ENCODE measurements at places on chromosomes 6 and 20.
A peak's percentile ranks its signal among the peaks of the same experiment; 100 is the strongest.

GRCh38 chr6:75934643-75935472 is 137.6 kb downstream of the IMPG1 start:
- DNase-seq = peak; percentile 6

- DNase-seq = no peak
These were observed 515.6 kb downstream of the KIF16B start for GRCh38 chr20:16057651-16058050.

DNA sequence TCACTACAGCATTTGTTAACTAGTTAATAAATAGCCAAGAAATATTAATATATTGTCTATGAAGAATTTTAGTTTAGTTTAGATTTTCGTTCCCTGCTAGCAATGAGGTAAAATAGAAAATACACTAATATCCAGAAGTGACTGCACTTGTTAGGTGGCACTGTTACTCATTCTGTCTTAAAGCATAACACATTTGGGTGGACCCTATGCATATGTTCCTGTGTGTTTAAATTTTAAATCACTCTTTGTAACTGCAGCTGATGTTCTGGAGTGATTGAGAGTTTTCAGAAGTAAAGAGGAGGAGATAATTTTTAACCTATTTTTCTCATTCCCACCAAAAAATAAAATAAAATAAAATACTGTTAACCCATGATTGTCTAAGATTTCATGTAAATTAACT is 73.9 kb upstream of the SOX4 start:
- no peak for DNase-seq

- DNase-seq = no peak
These were observed 79.8 kb upstream of the TRDN start for GRCh38 chr6:123716506-123716905.

- DNase-seq = no peak
These were observed 569.7 kb downstream of the EPHA7 start for GRCh38 chr6:92849636-92850035.

GRCh38 chr6:68559716-68560115 is 75.4 kb upstream of the ADGRB3 start:
- no peak for DNase-seq

- DNase-seq = no peak
These were observed 17.8 kb upstream of the RSPO3 start for GRCh38 chr6:127100510-127101140.

GRCh38 chr6:166558156-166559005 is 28.1 kb downstream of the RAMACL start:
- DNase-seq = no peak

DNA sequence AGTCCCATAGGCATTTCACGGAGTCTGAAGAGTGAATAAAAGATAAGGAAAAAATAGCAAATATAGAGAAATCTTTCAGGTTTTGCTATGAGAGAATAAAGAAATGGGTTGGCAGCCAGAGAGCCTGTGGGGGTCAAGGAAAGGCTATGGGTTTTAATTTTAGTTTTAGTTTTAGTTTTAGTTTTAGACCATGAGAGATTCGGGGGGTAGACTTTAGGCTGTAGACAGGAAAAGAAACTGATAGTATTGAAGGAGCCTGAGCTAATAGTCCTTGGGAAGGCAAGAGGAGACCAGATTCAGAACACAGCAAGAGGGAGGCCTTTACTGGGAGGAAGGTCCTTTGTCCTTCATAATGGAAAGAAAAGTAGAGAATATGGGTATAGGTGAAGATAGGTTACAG is 19.3 kb downstream of the DOP1A start:
- DNase-seq = no peak

- no peak for DNase-seq
These were observed 30.3 kb downstream of the ELOVL5 start for GRCh38 chr6:53318429-53318828.

- DNase-seq = no peak
These were observed 11.8 kb downstream of the ENPP1 start for GRCh38 chr6:131819572-131820124.

DNA sequence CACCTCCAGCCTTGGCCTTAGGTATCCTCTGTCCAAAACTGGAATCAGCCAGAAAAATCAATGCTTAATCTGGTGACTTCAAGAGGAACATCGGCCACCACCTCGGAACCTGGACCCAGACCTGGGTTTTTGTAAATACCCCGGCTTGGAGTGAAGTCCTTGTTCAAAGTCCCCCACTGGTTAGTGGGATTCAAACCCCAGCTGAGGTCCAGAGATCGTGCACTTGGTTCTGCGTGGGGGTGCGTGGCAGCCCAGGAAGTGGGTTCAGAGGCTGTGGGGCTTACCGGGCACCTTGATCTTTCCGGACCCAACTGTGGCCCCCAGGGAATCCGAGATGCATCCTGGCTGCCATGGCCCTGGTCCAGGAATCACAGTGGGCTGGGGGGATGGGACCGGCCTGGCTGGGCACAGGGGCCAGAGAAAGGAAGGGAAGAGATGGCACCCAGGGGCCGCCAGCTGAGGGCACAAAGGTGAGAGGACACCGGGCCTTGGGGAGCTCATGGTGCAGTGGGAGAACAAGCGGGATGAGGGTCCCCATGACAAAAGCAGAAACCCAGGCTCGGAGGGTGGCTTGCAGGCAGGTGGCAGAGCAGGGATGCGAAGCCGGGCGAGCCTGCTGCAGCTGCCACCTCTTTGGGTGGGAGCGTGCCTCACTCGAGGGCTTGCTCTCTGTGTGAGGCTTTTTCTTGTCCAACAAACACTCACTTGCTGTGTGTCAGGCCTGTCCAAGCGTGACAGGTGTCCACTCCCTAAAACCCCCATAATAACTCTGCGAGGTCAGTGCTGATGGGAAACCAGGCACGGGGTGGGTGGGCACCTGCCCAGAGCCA is 27.7 kb downstream of the ZBP1 start:
- DNase-seq = no peak

- DNase-seq = no peak
These were observed 36.1 kb downstream of the KIF16B start for GRCh38 chr20:16537025-16537665.

DNA sequence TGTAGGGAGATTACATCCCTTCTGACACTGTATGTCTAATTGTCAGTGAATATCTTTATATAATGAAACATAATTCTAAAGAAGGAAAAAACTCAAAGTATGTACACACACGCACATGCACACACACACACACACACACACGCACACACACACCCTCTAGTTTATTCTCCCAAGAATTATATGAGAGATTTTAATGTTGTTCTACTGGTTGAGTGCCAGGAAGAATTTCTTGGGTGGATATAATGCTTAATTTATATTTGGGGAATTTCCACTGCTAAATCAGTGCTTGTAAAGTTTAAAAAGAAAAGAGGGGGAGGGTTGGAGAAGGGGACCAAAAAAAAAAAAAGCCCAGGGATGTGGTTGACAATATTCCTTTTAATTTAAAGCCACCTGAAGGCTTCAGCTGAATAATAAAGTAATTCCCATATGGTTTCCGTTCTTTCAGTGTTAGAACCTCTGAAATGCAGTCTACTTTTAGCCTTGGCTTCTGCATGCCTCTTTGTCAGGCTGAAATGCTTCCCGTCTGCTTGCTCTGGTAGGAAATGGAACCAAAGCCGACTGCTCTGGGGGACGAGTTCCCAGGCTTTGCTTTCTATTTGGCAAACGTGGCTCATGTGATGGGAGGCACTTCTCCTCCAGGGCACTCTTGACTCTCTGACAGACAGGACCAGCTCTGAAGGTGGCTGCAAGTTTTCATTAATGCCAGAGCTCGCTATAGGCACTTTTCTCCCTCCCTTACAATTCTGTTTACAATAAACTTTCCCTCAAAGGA is 225.4 kb downstream of the PRL start:
- DNase-seq = no peak

DNA sequence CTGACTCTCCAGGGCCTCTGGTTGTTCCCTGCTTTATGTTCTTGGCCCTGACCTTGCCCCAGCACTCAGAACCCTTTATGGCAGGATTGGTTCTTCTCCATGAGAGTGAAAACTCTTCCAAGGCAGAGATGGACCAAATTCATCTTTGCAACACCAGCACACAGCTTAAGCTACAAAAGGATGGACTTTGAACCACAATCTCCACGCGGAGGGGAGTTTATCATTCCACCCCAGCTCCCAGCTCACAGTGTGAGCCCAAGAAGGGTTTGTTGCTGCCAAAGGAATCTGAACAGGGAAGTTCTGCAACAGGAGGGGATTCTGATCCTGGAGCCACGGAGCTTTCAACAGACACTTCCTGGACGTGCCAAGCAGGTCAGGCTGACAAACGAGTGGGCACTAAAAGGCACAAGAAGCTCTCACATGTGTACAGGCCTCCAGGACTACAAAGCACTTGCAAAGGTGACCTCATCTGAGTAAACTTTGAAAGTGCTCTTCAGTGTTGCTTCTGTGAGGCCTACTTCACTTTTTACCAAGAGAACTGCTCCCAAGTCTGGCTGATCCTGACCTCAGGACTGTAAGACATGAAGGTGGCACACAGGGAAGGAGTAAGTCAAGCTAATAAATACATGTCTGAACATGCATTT is 8.9 kb downstream of the FITM2 start:
- no peak for DNase-seq

- DNase-seq = no peak
These were observed 11.7 kb downstream of the SLC23A2 start for GRCh38 chr20:4989570-4989969.

DNA sequence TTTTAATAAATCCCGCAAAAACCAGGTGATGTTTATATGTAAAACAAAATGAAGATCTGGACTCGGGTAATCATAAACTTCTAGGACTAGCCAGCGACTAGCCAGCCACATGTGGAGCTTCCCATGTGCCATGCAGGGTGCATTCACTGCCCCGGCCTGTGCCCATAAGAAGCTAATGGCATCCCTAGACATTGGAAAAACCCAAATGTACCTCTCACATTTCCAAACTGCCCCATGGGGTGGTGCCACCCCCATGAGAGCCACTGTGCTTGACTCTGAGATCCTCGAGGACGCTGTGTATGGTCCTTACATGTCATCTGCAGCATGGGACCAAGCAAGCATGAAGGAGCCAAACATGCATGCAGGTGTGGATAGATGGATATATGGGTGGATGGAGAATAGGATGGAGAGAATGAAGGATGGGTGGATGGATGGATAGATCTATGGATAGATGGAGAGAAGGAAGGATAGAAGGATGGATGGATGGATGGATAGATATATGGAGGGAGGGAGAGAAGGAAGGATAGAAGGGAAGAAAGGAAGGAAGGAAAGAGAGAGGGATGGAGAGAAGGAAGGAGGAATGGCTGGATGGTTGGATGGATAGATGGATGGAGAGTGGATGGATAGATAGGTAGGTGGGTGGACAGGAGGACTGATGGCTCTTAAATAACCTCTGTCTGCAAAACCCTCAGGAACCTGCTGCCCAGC is 203.6 kb downstream of the CDH4 start:
- DNase-seq = no peak

GRCh38 chr6:119965900-119966299 is 616.3 kb upstream of the MAN1A1 start:
- DNase-seq = no peak

DNA sequence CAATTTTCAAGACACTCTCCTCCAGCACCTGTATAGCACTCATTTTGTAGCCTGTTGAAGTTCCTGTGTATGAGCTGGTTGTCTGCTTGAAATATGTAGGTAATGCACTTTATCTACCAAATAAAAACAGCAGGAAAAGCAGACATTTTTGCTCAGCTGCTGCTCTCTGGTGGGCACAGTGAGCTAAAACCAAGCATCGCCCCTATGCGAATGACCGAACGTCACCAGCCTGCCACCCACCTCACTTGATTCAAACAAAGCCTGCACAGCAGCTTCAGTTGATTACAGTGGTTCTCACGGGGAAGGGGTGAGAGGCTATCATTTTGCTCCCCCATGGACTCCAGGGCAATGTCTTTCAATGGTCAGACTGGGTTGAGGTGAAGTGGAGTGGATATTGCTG is 185.7 kb downstream of the SASH1 start:
- no peak for DNase-seq

DNA sequence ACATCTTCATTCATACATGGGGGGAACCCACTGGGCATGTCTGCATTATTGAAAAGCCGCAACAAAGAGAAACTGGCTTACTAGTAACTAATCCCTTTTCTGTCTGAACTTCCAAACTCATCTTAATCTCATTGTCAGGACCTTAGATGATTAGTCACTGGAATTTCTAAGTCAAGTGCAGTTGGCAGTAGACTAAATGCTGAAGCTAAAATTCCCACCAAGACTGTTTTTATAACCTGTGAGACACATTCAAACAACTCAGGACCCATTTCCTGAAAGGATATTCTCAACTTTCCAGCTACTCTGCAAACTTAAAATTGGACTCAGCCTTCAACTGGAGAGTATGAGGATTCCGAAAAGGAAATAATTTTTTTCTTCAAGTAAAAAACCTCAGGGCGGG is 94.8 kb upstream of the SCAF8 start:
- DNase-seq = no peak

GRCh38 chr6:88141561-88142296 is 24.4 kb downstream of the CNR1 start:
- DNase-seq = no peak

DNA sequence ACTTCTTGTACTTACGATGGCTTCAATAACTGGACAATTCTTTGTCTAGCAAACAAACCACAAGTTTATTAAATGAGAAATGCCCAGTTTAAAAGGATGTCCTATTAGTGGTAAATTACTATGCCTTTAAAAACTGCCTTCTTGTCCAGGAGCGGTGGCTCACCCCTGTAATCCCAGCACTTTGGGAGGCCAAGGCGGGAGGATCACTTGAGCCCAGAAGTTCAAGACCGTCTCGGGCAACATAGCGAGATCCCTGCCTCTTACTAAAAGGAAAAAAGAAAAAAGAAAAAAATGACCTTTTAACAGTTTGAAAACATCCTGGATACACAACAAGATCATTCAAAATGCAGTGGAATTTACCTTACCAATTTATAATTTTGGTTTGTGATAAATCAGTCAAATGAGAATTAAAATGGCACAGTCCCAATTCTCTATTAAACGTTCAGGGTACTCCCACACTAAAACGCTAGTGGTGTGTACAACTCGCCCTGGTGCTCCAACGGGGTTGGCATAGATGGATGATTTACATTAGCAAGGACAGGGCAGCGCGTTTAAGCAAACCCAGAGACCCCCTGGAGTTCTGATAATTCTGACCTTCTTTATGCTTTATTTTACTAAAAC is 2.3 kb downstream of the ZBTB2 start:
- DNase-seq = peak; percentile 17

DNA sequence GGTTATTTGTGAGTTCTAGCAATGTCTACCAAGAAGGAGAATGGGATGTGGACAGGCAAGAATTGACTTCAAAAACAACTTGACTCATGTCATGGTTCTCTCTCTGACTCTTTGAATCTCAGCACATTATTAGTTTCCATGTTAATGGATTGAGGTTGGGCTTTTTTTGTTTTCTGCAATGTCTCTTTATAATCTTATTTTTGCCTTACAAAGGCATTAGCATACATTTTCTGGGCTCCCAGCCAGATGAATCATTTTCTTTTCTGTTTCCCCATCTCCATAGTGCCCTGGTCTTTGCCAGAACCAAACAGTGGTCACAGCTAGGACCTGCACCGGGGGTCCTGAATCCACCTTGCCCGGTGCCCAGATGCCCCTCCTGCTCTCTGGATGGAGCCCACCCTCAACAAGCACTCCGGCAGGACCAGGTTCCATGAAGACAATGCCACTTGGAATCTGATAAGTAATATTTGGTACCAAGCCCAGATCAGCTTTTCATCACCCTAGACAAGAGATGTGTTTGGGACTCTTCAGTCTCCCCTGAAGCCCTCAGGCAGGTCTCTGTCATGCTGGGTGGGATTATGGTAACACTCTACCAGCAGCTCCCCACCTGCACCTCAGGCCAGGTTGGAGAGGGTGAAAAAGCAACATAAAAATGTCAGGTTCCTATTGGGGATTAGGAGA is 266.7 kb upstream of the SULF2 start:
- no peak for DNase-seq

- no peak for DNase-seq
These were observed 207.1 kb upstream of the POU3F2 start for GRCh38 chr6:98627129-98627775.

- DNase-seq = no peak
These were observed 115.7 kb downstream of the UNC5CL start for GRCh38 chr6:40923326-40923725.

All from T-helper 1 cell (primary cell).